ENCODE measurements at places on chromosomes 5 and 9.

- DNase-seq, result no peak
Observed at GRCh38 chr5:40378396-40379177, 301.1 kb upstream of the PTGER4 start.

DNA sequence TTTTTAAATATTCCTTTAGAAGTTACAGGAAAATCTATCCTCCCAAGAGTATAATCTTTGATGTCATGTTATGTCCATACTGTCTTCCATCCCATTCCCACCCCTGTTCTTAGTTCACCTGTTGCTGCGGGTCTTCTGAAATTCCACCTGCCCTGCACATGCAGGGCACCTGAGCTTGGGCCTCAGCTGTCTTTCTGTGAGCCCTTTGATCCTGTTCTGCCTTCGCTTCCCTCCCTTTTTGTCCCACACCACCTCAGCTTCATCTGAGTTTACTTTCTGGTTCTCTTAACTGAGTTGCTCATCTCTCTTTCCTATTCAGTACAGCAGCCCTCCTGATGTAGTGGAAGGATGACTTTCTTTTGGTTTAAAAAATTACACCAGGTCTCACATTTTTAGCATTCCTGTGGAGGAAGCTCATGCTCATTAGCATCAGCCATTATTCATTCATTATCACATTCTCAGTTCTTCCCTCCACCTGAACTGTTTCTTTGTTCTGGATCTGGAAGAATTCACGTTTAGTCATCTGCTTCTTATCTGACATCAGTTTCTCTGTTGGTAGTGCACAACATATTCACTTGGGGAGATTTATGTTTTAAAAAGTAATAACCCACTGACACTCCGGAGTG is 211.0 kb downstream of the ADCY2 start:
- no peak for DNase-seq

DNA sequence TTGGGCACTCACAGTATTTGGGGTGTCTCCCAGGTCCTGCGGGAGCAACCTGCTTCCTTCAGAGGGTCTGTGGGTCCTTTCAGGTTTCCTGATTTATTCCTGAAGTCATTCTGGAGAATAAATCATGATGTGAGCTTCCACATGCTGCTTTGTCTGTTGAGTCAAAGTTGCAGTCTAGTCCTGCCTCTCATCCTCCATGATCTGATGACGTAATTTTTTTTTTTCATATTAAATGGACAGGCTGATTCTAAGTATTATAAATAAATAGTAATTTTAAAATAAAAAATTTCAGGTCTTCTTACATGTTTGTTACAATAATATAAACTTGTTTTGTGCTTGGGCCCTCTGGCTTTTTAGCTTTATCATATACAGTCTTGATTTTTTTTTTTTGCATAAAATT is 26.3 kb upstream of the RIOK2 start:
- DNase-seq, result no peak

DNA sequence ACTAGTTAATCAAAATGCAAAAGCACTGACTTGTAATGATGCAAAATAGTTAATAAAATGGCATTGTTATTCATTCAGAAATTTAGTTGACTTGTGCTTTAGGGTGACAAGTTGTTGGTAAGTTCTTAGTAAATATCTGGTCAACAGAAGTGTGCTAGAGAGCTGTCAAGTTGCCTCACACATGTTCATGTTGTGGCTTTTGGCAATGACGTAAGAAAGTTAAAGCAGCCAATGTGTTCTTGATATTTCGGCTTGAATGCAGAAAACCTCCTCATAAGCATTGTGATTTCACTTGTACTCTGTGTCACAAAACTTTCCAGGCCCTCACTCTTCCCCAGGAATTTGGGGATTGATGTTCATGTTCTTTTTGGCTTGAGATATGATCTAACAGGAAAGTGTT is 626.7 kb downstream of the PRR16 start:
- no peak for DNase-seq

DNA sequence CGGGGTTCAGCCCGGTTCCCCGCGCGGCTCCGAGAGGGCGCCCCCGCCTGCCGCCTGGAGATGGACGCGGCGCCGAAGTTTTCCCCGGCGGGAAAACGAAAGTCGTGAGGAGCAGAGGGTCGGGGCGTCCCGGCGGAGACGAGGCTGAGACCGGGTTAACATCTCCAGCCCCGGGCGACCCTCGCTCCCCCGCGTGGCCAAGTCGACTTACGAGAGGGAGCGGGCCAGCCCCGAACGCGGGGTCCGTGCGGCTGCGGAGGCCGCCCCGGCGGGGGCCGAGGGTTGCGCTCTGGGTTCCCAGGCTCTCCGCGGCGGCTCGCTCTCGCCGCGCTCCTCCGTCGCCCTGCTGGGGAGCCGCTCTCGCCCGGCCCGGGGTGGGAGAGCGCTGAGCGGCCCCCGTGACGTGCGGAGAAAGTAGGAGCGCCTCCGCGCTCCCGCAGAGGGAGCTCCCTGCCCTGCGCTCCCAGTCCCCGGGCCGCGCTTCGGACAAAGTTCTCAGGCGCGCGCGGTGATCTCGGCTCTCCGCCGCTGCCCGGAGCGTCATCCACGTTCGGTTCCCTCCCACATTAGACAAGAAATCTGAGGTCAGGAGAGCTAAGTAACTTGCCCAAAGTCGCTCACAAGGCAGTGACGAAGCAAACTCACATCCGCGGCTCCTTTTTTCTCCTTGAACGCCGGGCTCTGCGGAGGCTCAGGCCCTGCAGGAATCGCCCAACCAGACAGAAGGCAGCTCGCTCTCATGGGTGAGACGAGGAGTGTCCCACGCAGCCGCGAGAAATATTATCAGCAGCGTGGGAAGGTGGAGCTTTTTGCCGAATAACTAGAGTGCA is 1.2 kb upstream of the GCNT4 start:
- DNase-seq, result peak; percentile 66

GRCh38 chr5:109762821-109763220 is 73.1 kb downstream of the MAN2A1 start:
- no peak for DNase-seq

DNA sequence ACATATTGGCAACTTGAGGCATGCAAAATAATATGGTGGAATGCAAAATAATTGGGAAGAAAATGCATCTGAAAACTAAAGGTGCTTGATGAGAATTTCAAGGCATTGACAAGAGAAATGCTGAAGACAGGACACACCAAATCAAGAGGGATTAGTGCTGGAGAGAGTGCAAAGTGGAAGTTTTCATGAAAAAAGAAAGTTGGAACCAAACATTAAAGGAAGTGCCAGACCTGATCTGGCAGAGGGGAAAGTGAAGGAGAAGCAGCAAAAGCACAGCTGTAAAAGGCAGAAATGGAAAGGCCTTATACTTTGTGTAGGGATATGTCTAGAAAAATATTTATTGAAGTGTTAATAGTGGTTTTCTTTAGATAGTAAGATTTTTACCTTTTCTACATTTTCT is 35.3 kb upstream of the FYB1 start:
- DNase-seq, result no peak

GRCh38 chr5:80837679-80838078 is 122.5 kb upstream of the RASGRF2 start:
- peak; percentile 29 for DNase-seq

GRCh38 chr5:43389679-43390329 is 22.4 kb downstream of the CCL28 start:
- peak; percentile 60 for DNase-seq

DNA sequence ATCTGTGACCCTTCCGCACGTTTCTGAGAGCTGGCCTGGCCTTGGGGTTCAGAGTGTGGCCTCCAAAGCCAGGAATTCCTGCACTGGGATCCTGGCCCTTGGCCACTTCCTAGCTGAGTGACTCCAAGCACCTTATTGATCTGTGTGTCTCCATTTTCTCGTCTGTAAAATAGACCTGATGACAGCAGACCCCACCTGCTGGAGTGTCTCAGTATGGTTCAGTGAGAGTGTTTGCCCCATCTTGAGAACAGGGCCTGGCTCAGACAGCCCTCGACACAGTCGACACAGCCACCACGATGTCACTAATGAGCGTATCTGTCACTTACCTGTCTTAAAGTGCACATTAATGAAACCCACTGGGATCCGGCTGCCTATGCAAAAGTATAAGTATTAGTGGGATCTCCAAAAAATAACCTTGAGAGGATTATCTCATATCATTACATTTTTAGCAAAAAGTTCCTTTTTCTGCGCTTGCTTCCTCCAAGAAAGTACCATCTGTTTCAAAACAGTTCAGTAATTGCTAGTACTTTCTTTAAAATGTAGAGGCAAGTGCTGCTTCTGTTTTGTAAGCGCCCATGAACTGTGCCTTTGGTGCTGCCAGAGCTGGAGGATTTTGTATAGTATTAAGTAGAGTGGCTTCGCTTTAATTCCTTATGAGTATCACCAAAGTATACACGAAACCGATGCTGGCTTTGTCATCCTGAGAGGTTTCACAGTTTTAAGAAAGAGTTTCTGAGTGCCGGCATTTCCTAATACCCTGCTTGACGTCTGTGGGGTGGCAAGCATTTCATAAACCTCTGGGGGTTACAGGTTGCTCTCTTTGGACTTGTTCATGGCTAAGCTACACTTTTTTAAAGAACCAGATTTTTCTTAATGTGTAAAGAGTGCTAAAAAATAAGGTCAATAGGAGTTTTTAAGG is 31.7 kb downstream of the UBE2QL1 start:
- no peak for DNase-seq

DNA sequence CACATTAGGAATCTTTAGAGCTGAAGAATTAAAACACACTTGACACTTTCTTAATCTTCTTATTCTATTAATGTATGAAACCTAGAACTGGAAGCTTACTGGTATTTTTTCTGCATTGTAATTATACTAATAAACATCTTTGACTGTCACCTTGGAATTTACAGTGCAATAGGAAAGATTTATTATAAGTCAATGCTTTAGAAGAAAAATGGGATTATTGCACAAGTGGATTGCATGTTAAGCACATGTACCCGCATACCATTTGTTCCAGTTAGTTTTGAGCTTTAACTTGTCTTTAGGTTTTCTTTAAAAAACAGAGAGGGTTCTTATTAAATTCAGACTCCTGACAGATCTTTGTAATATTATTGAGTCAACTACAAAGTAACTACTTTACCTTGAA is 278.5 kb downstream of the CCDC171 start:
- DNase-seq, result no peak

- DNase-seq, result no peak
Observed at GRCh38 chr9:89742660-89743059, 137.8 kb downstream of the GADD45G start.

DNA sequence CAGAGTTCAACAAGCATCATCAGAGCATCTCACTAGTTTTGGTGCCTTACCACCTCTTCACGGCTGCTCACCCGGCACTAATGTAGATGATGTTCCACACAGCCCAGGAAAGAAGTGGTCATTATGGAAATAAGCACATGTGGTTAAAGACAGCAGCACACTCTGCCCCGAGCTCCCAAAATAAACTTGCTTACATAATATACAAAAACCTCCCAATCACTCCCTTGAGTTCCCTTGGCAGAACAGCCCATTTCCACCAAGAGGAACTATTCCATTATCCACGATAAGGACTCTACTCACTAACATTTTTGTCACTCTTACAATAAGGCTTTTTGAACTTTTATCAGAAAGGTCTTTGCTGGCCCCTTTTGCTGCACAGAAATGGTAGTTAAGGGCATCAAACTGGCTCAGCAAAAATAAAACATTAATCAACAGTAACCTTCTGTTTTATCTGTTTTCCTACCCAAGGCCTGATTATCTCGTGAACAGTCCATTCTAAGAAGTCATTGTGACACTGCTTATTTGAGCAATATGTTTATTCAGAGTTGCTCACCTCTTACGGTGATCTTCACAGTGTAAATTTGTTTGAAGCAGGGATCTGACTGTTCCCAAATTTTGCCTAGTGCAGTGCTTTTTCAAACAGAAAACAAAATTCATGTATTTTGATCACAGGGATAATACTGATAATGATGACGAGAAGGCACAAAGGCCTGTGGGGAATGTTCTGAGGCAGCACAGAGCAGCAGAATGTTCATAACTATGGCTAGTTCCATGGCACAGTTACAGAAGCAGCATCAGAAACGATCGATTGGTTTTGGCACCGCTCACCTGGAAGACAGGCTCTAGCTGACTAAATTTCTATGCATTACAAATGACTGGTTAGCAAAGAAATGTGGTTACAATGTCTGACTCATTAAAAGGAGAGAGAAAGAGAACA is 399.8 kb upstream of the PIK3R1 start:
- DNase-seq, result no peak

DNA sequence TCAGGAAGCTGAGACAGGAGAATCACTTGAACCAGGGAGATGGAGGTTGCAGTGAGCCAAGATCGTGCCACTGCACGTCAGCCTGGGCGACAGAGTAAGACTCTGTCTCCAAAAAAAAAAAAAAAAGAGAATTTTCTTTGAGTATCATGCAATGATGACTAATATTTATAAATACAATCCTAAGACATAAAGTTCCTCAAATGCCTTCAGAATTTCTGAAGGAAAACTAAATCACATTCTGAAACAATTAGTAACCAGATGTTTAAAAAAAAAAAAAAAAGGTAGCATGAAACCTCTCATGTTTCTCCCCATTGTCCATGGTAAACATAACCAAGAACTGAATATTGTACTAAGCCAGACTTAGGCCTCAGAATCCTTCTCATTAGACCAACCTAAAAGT is 23.1 kb downstream of the MLLT3 start:
- no peak for DNase-seq

- no peak for DNase-seq
Observed at GRCh38 chr9:96457266-96457665, 7.3 kb downstream of the HABP4 start.

DNA sequence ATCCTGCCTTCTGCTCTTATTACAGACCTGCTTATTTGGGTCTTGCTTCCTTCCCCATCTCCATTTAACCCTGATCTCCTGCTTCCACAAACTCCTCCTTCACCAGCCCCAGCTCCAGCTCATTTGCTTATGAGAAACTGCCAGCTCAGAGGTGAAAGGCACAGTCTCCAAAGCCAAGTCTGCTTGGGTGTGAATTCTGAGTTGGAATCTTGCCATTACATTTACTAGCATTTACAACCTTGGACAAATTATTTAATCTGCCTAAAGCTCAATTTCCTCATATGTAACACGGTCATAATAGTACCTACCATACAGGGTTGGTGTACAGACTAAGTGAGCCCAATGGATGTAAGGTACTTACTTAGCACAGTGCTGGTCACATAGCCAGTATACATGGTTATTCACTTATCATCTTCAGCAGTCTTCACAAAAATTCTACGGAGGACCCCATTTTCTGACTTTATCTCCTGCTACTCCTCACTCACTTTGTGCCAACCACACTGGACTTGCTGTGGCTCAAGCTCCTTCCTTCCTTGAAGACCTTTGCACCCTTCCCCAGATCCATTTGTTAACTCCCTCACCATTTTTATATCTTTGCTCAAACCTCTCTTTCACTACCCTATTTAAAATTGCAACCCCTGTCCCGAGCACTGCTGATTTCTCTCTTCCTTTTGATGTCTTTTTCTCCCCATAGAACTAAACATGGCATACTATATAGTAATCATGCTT is 86.2 kb downstream of the DOCK2 start:
- no peak for DNase-seq

GRCh38 chr5:149827086-149827485 is 97.0 kb downstream of the PPARGC1B start:
- no peak for DNase-seq

Measured in activated CD4-positive, alpha-beta T cell treated with anti-CD3 and anti-CD28 coated beads for 48 hours (primary cell).